ENCODE measurements at places on chromosomes 7 and 10. TPM values are rescaled to one million over a fixed set of nuclear protein-coding genes. Genes with fewer than 3 reads are reported as not detected.
A peak's percentile ranks its signal among the peaks of the same experiment; 100 is the strongest.

Gene JMJD1C
- total RNA-seq, result 57.6 TPM

Gene PON1
- not detected for total RNA-seq

Gene NKX1-2
- not detected for total RNA-seq

Gene CHST3
- total RNA-seq, result 45.4 TPM

Gene ELFN1
- total RNA-seq, result 6.5 TPM

- DNase-seq, result no peak
Measured at GRCh38 chr10:88531392-88532052, 51.6 kb downstream of the RNLS start.

- DNase-seq, result no peak
Measured at GRCh38 chr7:82548141-82548688, 104.6 kb upstream of the CACNA2D1 start.

DNA sequence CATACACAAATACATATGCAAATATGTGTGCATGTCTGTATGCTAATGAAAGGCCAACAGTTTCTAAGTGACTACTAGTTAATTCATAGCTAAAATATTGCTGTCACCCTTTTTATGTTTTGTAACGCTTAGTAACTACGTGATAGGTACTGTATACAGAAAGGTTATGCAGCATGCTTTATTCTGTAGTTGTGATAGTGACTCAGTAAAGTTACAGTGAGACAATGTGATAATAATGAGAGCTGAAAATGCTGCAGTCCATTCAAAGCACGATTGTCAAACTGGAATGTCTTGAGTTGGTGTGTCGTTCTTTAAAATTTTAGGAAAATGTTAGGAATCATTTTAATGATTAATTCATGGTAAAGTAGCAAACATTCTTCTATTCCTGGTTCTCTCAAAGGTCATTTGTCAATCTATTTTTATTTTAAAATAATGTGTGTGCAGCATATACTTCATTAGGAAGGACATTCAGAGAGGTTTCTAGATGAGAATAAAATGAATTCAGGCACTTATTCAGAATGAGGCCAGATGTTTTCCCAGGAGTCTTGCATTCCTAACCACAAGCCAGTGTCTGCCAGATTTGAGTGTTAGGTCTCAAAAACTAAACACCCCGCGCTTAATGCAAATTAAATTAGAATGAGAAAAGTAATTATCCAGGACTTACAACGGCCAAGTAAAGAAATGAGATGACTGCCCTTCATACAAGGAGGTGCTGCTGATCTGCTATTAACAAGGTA lies 408.8 kb upstream of the FZD8 start:
- no peak for DNase-seq

DNA sequence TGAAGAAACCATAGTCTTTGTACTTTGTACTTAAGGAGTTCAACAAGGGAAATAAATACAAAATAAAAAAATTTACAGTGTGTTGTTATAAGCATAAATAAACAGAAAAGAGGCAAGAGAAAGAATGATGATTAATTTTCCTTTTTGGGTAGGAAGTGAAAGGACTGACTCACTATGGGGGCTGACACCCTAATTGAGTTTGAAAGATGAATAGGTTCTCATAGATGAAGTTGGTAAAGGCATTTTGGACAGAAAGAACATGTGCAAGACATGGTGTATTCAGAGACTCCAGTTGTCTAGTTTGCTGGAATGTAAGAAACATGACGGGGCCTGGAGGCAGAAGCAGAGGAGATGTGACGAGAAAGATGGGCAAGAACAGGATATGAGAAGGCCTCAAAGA lies 83.7 kb downstream of the VPS50 start:
- no peak for DNase-seq

- DNase-seq, result no peak
Measured at GRCh38 chr10:32046151-32046550, 10.1 kb downstream of the KIF5B start.

GRCh38 chr7:136058546-136058945 lies 81.4 kb upstream of the MTPN start:
- no peak for DNase-seq

DNA sequence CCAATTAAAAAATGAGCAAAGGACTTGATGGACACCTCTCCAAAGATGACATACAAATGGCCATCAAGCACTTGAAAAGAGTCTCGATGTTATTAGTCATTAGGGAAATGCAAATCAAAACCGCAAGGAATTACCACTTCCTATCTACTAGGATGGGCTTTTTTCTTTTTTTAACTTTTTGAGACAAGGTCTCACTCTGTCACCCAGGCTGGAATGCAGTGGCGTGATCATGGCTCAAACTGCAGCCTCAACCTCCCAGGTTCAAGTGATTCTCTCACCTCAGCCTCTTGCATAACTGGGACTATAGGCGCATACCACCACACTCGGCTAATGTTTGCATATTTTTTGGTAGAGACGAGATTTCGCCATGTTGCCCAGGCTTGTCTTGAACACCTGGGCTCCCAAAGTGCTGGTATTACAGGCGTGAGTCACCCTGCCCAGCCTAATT lies 13.6 kb downstream of the NKX1-2 start:
- no peak for DNase-seq

DNA sequence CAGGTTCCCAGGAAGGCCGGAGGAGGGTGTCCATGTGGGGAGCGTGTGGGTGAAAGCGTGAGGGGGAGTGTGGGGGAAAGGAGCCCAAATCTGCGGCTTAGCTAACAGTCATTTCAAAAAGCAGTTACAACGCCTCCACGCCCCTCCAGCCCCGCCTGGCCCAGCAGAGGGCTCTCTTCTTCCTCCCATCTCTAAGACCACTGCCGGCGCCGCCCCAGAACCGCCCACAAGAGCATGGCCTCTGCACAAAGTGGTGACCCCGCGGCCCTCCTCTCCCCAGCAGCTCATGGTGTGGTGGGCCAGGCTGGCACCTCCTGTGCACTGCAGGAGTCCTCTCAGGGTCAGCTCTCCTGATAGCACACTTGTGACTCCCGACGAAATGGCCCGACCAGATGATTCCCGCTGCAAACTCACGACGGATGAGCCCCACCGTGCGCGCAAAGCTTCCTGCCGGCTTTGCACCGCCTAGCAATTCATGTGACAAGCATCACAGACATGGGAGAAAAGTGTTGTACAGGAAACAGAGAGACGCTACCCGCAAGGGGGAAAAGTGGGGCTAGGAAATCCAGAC lies 12.4 kb upstream of the HUS1 start:
- DNase-seq, result peak; percentile 86

- no peak for DNase-seq
Measured at GRCh38 chr10:66214721-66215404, 711.0 kb upstream of the LRRTM3 start.

DNA sequence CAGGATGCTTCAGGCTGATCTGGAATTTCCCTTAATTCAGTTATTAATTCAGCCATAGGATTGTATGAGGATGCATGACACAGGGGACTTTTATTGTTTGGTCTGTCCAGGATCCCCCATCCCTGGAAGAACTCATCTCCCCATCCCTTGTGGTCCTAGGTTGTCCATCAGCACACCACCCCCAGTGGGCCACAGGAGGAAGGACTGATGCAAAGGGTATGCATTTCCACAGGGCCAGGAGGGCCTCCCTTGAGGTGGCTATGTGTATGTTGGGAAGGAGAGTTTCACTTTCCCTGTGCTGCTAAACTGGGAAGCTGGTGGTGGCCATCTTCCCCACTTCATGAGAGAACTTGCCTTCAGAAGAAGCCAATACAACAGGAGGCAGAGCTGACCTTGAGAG lies 44.6 kb upstream of the GRB10 start:
- DNase-seq, result no peak

DNA sequence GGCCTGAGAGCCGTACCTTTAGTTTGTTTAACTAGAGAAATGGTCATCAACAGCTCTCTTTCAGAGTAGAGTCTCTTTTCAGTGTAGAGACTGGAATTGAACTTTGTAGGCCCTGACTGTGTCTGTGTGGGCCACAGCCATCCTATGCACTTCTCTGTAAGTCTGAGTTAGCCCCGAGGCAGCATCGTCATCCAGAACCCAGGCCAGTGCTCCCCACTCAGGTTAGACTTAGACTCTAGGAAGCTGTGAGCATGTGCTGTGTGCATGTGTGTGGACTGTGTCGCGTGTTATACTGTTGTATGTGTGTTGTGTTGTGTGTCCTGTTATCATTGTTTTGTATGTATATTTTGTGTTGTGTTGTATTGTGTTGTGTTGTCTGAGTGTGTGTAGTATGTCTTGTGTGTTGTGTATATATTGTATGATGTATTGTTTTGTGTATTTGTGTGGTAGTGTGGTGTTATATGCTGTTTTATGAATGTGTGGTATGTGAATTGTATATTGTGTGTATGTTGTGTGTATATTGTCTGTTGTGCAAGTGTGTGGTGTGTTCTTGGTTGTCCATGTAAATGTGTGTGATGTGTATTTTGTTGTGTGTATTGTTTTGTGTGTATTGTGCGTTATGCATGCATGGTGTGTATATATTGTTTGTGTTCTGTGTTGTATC lies 18.1 kb upstream of the NCAPG2 start:
- DNase-seq, result no peak

GRCh38 chr7:3897430-3898372 lies 596.6 kb downstream of the SDK1 start:
- DNase-seq, result no peak

GRCh38 chr7:51366172-51366728 lies 49.6 kb upstream of the COBL start:
- DNase-seq, result no peak

- DNase-seq, result no peak
Measured at GRCh38 chr7:28293527-28293835, 112.9 kb upstream of the JAZF1 start.

- DNase-seq, result no peak
Measured at GRCh38 chr10:88157981-88158465, 294.6 kb downstream of the PTEN start.

GRCh38 chr10:102009801-102010425 lies 46.1 kb downstream of the ARMH3 start:
- peak; percentile 63 for DNase-seq

DNA sequence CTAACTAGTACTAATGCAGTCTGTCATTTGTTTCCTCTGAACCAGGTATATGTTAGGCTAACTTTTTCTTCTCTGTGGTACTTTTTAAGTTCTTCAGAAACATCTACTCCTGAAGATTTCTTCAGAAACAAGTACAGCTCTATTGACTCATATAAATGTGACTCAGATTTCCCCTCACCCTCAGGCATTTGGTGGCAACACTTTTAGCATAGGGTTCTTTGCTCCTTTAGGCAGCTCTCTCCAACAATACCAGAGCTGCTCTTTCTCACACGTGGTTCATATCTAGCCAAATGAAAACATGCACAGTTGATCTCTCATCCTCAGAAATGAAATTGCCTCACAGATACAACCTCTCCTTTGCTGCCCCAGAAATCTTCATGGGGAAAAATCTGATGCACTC lies 939.8 kb downstream of the SORCS1 start:
- no peak for DNase-seq

GRCh38 chr7:7843972-7844371 lies 124.6 kb upstream of the GLCCI1 start:
- no peak for DNase-seq

DNA sequence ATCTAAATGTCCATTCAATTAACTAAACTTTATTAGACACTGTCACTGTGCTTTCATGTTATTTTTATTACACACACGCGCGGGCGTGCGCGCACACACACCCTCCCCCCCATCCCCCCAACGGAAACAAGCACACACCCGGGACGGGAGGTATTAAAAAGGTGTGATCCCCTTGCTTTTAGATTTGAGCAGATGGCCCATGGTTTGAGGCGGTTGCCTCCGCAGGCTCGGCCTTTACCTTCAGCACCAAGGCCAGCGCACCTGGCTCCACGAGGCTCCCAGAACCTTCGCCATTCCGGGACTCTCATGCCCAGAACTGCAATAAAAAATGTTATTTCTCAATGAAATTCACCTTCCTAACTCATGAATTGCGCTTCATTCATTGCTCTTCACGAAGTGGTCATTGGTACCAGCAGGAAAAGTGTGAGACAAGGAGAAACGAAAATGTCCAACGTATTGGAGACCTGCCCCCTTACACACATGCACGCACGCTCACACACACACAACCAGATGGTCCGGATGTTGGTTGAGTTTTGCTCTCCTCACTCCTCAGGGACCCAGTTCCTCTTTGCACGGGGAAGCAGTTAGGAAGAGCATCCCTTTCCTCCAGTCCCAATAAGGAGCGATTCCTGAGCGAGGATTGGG lies 20.8 kb upstream of the PTF1A start:
- DNase-seq, result no peak

DNA sequence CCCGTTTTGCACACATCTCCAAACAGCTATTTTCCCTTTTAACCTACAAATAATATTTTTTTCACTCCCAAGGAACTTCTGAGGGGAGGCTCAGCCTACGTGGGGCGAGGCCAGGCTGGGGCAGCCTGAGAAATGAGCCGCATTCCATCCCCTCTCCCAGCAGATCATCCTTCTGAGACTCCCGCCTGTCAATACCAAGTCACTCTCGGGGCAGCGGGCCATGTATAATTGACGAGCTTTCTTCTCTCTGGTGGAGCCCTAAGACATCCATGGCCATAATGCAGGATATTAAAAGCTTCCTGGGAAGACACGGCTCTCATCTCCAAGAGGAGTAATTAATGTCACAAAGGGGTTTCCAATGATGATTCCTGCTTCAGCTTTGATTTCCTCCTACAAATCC lies 37.8 kb upstream of the CHST15 start:
- no peak for DNase-seq

DNA sequence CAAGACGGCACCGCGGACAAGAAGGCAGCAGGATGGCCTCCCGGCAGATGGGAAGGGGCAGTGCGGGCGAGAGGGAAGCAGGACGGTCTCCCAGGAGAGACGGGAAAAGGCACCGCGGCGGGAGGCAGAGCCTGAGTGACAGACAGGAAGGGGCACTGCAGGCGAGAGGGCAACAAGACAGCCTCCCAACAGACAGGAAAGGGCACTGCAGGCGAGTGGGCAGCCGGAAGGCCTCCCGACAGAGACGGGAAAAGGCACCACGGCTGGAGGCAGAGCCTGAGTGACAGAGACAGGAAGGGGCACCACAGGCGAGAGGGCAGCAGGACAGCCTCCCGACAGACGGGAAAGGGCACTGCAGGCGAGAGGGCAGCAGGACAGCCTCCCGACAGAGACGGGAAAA lies 32.6 kb downstream of the ESYT2 start:
- DNase-seq, result no peak

DNA sequence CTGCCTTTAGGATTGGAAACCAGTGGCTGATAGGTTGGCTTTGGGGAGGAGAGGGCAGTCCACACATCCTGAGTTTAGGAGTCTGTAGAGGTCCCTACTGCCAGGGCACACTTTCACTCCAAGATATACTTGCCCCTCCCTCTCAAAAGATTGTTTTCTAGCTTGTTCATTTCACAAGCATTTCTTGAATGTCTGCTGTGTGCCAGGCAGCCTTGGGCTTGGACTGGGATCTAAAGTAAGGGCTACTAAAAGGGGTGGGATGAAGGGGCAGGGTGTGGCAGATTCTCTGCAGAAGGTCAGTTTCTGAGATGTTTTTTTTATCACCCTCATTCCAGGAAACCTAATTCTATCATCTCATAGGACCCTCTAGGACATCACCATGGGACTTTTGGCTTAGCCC lies 272.4 kb downstream of the SKAP2 start:
- no peak for DNase-seq

GRCh38 chr10:15306735-15307280 lies 64.3 kb downstream of the FAM171A1 start:
- DNase-seq, result no peak

DNA sequence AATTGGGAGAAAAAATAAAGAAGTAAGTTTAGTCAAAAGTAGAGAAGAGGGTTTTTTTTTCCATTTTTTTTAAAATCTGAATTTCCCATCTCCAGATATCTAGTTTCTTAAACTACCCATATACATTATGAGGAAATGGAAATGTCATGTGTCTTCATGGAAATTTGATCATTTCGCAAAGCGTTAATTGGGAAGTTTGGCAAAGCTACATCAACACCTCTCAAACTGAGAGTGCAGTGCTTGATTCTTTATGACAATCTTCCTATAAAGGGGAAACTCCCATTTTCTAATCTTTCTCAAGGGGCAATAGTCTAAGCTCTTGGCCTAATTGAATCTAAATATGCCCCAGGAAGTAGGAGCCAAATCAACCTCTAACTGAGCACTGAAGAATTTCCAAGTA lies 110.4 kb upstream of the INHBA start:
- no peak for DNase-seq

All from right atrium auricular region (tissue), 2 donors.